Activated CD4-positive, alpha-beta T cell treated with anti-CD3 and anti-CD28 coated beads for 24 hours (primary cell): ENCODE measurements at places on chromosomes 13 and 19.

GRCh38 chr13:53368948-53369347 lies 340.3 kb downstream of the OLFM4 start:
- no peak for DNase-seq

GRCh38 chr13:100828226-100828625 lies 153.6 kb upstream of the TMTC4 start:
- no peak for DNase-seq

DNA sequence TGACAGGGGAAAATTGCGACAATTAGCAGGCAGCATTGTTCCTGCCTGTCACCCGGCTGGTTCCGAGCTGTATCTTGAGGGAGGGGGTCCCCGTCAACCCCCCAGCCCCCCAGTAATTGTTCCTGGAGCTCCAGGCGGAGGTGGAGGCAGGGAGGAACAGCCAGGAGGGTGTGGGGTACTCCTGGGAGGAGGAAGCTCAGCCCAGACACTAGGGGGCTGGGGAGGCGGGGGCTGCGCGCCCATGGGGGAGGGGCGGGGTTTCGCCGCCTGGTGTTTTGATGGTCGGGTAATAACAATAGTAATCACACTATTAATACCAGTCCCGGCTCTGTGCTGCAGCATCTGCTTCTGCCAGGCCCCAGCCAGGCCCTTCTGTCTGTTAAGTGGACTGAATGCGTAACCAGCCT lies 8.6 kb downstream of the NPAS1 start:
- DNase-seq = no peak

DNA sequence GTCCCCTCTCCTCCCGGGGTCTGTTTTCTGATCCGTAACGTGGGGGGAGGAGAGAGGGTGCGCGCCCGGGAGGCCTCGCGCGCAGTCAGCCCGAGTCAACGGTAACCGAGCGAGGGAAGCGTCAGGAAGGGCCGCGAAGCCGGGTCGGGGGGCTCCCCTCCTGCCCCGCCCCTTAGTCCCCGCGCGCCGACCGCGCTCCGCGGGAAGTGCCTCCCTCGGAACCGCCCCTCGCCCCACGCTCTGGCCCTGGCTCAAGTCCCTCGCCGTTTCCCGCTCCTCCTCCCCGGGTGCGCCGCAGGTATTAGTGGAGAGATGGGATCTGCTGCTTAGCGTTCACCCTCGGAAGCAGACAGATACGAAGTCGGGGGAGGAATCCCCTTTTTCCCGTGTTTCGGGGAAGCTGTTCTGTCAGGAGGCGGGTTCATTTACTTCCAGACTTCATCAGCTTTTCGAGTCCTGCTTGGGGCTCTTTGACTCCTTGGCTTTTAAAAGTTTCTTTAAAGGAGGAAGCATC lies 770 bp downstream of the HNRNPM start:
- DNase-seq = peak; percentile 33

GRCh38 chr13:79936368-79937136 lies 404.4 kb downstream of the SPRY2 start:
- DNase-seq = no peak

GRCh38 chr13:44667943-44668342 lies 91.8 kb upstream of the TSC22D1 start:
- DNase-seq = no peak

- no peak for DNase-seq
These were observed 25.4 kb upstream of the SEMA6B start for GRCh38 chr19:4584670-4585460.

DNA sequence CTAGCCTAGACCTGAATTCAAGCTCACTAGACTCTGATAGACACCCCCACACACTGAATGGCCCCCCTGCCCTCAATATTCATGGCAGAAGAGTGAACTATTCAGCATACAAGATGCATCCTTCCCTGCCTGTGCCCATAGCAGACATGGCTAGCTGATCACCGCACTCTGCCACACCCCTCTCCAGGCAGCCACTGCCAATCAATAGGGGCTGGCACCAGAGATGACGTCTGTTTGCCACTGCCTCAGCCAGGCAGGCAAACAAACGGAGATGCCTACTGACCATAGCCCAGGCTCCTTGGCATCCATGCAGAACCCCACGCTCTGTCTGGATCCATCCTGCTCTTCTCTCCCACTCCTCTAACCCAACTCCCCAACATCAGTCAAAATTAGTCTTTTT lies 13.8 kb upstream of the NPAS1 start:
- DNase-seq = no peak

DNA sequence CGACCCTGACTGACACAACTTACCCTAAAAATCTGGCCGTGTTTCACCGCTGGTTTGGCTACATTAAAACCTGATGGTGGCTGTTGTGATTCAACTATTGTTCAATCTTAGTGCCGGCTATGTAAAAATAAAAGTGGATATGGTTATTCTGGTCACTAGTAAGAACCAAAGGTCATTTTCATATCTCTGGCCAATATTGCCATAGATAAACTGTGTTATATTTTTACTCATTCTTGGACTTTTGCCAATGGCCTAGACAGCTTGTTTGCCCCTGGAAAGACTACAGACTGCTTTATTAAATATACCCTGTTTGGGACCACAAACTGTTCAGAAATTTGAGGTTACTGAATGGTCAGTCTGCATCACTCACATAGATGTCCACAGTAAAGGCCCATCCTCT lies 258.5 kb upstream of the KLHL1 start:
- no peak for DNase-seq

- DNase-seq = no peak
These were observed 1.2 kb upstream of the ZNF579 start for GRCh38 chr19:55581823-55582223.

DNA sequence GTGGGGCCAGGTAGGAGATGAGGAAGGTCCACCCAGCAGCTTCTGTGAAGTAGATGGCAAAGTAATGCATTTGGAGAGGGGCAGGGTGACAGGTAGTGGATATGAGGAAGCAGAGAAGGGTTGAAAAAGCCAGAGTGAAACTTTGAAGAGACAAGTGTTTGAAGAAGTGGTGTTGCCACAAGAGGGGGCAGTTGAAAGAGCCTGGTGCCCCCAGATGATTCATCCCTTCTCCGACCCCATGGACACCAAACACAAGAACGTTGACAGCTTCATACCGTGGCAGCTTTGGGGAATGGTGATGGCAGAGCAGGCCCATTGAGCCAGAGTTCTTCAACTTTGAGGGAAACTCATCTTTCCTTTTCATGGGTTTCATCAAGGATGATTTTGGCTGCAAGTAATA lies 19.9 kb downstream of the IFNL3 start:
- no peak for DNase-seq

GRCh38 chr13:97191142-97191541 lies 31.0 kb upstream of the MBNL2 start:
- no peak for DNase-seq

GRCh38 chr13:50735071-50735470 lies 108.4 kb downstream of the DLEU7 start:
- DNase-seq = no peak

DNA sequence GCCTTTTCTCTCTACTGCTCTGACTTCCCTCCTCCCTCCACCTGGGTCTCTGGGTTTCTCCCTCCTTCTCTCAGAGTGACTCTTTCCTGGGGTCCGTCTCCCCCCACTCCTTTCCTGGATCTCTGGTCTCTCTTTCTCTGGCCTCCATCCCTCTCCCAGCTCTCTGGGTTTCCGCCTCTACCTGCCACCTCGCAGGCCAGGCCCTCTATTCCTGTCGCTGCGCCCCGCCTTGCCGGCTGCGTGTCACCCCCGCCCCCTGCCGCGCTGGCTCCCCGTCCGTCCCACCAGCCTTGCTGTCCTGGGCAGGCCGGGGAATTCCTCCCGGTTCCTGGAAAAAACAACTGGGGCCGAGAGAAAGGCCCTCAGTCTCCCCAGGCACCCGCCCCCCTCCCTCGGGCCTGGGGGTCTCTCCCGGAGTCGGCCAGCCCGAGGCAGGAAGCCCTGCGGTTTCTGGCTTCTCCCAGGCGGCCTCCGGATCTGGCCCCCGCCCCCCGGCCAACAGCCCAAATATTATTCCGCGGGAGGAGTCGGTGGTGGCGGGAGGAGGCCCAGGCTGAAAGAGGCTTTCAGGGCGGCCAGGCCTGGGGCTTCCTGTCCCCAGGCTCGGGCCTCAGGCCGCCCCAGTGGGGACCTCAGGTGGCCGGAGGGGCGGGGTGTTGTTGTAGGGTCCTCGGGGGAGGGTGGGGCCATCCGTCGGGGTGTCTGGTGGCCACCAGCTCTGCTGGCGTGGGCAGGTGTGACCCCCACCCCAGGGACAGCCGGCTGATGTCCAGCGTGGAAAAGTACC lies 9.3 kb downstream of the IRF2BP1 start:
- no peak for DNase-seq

GRCh38 chr19:33368074-33368864 lies 5.2 kb upstream of the CEBPG start:
- no peak for DNase-seq
